Left renal pelvis (tissue), 4 donors: ENCODE measurements at places on chromosomes 3 and 15. TPM values are rescaled to one million over a fixed set of nuclear protein-coding genes. Genes with fewer than 3 reads are reported as not detected.

Gene COL6A6
- 3.5 TPM for polyA plus RNA-seq

DNA sequence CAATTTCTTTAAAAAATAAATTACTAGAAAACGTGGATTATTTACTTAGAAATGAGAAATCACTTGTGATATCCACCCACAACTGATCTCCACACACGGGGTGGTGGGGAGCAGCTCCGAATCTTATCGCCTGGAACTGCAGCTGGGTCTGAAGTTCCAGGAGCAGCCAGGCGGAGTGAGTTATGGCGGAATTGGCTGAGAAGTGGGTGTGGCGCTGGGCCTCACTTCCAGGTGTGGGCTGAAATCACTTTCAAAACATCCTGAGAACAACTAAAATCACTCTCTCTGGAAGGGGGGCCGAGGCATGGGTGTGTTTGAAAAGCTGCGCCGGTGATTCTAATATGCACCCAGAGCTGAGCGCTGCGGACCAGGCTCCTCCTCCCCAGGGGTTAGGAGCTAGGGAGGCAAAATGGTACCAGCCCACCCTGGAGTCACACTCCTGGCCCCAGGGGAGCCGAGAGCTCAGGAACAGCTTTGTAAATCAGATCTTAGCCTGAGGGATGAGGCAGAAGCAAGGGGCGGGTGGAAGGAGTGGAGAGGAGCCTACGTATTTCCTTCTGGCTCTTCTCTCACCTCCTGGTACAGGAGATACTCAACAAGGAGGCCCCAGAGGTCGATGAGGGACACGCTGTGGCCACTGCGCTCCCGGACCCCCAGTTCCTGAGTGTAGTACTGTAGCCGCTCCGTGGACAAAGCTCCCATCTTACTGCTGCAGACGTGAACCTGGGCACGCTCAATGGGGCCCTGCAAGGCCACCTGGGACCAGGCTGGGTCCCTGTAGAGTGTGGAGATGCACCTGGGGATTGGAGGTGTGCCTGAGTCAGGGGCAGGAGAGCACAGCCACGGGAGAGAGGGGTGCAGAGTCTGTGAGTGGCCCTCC lies 9.6 kb downstream of the PLA2G4F start:
- DNase-seq, result no peak

Gene CPEB1
- polyA plus RNA-seq, result 2.2 TPM

DNA sequence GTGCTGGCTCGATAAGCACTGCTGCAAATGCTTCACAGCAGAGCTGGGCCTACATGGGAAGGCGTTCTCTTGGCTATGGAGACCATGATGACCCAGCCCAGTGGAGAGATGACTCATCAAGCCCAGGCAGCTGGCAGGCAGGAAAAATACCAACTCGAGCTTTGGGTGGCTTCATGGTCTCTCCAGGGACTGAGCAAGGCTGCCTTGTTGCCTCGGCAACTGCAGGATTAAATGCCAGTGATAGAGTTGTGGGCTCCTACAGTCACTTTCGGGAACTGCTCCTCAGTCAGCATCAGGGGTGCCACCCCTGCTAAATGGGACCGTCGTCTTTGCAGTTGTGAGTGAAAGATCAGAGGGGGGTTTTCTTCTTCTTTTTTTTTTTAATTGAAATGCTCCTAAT lies 54.6 kb upstream of the MYZAP start:
- DNase-seq, result no peak

- DNase-seq, result no peak
Measured at GRCh38 chr15:47407692-47408091, 309.6 kb upstream of the SEMA6D start.
